IMR-90 (cell line): ENCODE measurements at places on chromosomes 16 and 17.

- DNase-seq, result no peak
Measured at GRCh38 chr17:82889496-82890338, 49.9 kb upstream of the ZNF750 start.

GRCh38 chr17:77306790-77307478 is 166.2 kb downstream of the SEC14L1 start:
- DNase-seq, result no peak

DNA sequence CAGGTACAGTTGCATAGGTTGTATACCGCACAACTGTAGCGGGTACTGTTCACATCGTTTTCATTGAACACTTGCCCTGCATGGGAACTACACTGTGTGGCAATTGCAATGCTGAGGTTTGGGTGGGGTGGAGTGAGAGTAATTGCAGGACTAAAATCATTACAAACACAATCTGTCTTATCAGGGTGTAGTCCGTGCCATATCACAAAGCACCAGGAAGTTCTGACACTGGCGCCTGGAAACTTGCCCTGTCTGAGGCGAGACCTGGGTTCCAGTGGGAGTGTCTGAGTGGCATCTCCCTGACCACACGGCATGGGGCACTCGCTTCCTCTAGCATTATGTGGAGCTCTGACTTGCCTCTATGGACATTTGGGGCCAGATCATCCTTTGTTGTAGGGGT is 153.4 kb downstream of the RGS9 start:
- no peak for DNase-seq

GRCh38 chr16:55628306-55628968 is 27.4 kb upstream of the SLC6A2 start:
- no peak for DNase-seq

DNA sequence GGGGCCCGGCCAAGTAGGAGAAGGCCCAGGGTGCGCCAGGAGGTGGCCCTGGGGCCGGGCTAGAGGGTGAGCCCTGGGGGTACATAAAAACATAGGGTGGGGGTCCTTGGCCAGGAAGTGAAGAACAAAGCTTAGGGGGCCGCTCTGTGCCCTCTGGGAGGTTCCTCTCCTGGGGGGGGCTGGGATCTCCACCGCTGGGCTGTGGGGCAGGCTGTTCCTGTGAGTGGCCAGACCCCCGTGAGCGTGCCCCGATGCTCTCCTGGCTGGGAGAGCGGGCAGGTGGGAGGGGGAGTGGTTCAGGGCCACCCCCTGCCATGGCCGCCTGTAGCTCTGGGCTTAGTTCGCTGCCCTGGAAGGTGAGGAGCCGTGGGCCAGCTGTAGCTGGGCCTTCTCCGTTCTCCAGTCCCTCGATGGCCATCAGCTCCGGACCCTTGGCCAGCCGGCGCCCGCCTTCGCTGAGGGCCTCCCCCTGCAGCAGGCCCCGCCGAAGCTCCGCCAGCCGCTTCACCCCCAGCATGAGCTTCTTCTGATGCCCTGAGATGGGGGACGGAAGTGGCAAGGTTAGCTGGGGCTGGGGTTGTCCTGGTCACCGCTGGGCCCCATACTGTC is 12.5 kb downstream of the CASKIN2 start:
- no peak for DNase-seq

DNA sequence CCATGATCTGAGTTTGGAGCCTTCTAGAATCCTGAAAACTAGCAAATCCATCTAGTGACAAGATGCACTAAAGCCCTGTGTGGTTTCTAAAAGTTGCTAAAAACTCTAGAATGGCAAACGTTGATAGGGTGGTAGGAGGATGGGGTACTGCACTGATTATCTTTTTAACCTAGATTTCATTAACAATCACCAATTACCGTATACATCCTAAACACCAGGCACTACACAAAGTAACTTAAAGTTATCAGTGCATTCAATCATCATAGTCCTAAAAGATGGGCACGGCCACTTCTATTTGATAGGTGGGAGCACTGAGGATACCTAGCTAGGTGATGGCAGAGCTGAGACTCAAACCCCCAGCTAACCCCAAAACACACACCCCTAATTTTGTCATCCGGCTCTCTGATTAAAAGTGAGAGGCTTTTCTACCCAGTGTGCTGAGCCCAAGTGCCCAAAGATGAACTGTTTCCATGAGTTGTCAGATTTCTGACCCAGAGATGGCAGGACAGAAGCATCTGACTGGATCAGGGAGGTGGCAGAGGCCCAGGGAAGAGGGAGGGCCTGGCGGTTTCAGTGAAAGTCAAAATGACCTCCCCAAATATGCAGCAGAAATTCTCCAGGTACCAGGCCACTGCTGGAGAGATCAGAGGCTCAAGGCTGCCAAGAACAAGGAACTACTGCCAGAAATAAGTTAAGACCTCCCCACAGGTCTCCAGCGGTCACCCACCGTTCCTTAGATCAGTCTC is 396.8 kb downstream of the SOX9 start:
- DNase-seq, result no peak

- no peak for DNase-seq
Measured at GRCh38 chr16:85959686-85960085, 60.7 kb downstream of the IRF8 start.

GRCh38 chr17:77184474-77184873 is 43.7 kb downstream of the SEC14L1 start:
- DNase-seq, result no peak

GRCh38 chr17:74752822-74753401 is 4.5 kb downstream of the NHERF1 start:
- no peak for DNase-seq

- DNase-seq, result no peak
Measured at GRCh38 chr16:71347146-71347545, 11.4 kb upstream of the CALB2 start.

DNA sequence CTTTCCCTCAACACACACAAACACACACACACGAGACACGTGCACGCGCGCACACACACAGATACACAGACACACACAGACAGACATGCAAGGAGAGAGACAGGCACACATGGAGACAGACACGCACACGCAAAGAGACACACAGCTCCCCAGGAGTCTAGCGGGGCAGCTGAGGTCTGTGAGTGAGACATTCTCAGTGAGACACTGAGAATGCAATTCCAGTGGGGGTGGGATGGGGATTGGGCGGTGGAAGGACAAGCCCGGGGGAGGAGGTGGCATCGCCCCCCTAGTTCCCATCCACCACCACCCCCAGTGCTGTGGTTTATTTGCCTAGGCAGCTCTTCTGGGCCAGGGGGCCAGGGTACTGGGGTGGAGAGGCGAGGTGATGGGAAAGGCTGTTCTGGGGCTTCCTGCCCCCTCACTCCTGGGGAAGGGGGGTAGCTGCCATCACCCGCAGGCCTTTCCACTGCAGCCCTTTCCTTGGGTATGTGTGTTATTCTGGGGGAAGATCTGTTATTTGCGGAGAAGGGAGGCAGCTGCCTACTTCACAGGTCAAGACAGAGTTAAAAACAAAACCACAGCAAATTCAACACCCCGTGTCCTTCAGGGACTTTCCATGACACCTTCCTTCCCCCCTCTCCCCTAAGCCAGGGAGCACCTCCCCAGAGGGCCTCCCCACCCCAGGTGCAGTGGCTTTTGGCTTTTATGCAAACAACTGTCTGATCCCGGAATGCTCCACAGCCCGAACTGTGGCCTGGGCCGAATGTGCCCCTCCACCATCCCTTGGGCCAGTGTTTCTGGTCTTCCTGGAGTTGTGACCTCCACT is 18.0 kb downstream of the GRB7 start:
- DNase-seq, result peak; percentile 24

GRCh38 chr17:34201767-34202166 is 53.3 kb upstream of the CCL2 start:
- no peak for DNase-seq

- no peak for DNase-seq
Measured at GRCh38 chr17:65885541-65886312, 306.2 kb downstream of the CEP112 start.

DNA sequence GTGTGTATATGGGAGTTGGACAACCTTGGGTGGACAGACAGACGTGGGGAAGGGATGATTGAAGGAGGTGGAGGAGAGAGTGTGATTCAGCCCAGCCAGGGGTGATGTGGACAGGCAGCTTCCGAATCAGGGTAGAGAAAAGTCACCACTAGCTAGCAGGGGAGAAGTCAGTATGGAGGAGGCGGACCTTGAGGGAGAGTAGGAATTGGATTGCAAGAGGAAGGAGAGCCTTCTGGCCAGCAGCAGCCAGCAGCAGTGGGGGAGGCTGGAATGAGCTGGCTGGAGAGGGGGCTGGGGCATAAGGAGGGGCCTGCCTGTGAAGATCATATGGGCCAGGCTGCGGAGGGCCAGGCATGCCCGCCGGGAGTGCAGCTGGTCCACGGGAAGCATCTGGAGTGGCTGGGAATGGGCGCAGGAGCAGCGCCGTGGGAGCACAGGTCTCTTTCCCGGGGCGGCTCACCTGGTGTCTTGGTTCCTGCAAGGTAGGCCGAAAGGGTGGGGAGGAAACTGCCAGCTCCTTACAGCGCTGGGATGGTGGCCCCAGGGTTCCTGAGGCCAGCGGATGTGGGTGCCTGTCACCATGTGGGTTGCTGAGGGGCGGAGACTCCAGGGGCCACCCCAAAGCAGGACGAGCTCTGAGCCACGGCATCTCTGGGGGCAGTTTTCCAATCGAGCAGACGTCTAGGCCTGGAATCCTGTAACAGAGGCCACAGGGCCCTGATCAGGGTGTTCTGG is 235.3 kb downstream of the SEC14L1 start:
- peak; percentile 92 for DNase-seq

- peak; percentile 54 for DNase-seq
Measured at GRCh38 chr17:64441772-64442540, 7.0 kb upstream of the MILR1 start.
